ENCODE measurements at places on chromosomes 16 and 17. TPM values are rescaled to one million over a fixed set of nuclear protein-coding genes. Genes with fewer than 3 reads are reported as not detected.

OR4D1 gene
- not detected for total RNA-seq

ATP2A1 gene
- 0.53 TPM for total RNA-seq

ITPRIPL2 gene
- 50.4 TPM for total RNA-seq

PIPOX gene
- total RNA-seq = not detected

EFCAB5 gene
- 0.53 TPM for total RNA-seq

CTNS gene
- total RNA-seq = 29.9 TPM

EVI2A gene
- 1.2 TPM for total RNA-seq

SPN gene
- total RNA-seq = not detected

NOMO2 gene
- total RNA-seq = 200 TPM

PSMD12 gene
- 42.6 TPM for total RNA-seq

RASD1 gene
- 2.9 TPM for total RNA-seq

GCGR gene
- not detected for total RNA-seq

SLC13A2 gene
- total RNA-seq = not detected

CD300E gene
- total RNA-seq = not detected

ZNF423 gene
- 1.8 TPM for total RNA-seq

DPEP2 gene
- 0.23 TPM for total RNA-seq

DNASE1L2 gene
- total RNA-seq = 0.82 TPM

ITGAD gene
- total RNA-seq = not detected

PDXDC1 gene
- total RNA-seq = 71.3 TPM

ZDHHC1 gene
- total RNA-seq = 18.3 TPM

PRAC1 gene
- total RNA-seq = not detected

SNAI3 gene
- 0.12 TPM for total RNA-seq

RAB11FIP4 gene
- total RNA-seq = 1.2 TPM

IRX3 gene
- 2.4 TPM for total RNA-seq

RFWD3 gene
- 20.9 TPM for total RNA-seq

VASN gene
- total RNA-seq = 5.7 TPM

NEURL4 gene
- 16.4 TPM for total RNA-seq

LLGL2 gene
- total RNA-seq = 3.4 TPM

PRCD gene
- 1.8 TPM for total RNA-seq

ARHGAP23 gene
- 83.4 TPM for total RNA-seq

KCTD19 gene
- total RNA-seq = not detected
